ENCODE measurements at places on chromosomes 5 and 9. TPM values are rescaled to one million over a fixed set of nuclear protein-coding genes. Genes with fewer than 3 reads are reported as not detected.

- no peak for DNase-seq
These were observed 202.5 kb downstream of the ARHGEF28 start for GRCh38 chr5:73828465-73828864.

The PTGDS gene
- 241 TPM for total RNA-seq

- DNase-seq, result no peak
These were observed 715.5 kb downstream of the CETN3 start for GRCh38 chr5:89694026-89694550.

GRCh38 chr5:57626703-57627102 lies 144.1 kb upstream of the ACTBL2 start:
- DNase-seq, result no peak

All from adrenal gland (tissue), 19 donors.